Foreskin keratinocyte (primary cell): ENCODE measurements at places on chromosomes 11 and 22. TPM values are rescaled to one million over a fixed set of nuclear protein-coding genes. Genes with fewer than 3 reads are reported as not detected.

DNA sequence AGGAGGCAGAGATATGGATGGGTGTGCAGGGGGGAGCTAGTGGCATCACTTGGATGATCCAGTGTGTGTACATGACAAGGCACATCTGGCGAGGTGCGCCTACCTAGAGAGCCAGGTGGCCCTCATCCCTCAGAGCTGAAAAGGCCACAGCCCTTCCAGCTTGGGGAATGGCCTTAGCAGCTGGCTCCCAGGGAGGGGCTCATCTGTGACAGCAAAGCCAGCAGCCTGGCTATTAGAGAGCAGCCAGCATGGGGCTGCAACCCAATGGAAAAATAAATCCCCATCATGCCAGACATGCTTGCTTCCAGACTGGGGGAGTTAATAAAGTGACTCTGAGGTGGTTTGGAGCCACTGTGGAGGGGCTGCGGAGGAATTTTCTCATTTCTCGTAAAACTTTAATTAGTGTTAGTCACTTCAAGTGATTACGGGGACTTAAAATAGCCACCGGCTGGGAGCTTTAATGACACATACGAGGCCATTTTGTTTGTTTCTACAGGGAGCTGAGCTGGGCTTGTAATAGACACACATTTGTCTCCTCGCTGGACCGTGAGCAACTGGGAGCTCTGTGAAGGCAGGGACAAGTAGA lies 111.2 kb upstream of the ALX4 start:
- DNase-seq, result no peak

DNA sequence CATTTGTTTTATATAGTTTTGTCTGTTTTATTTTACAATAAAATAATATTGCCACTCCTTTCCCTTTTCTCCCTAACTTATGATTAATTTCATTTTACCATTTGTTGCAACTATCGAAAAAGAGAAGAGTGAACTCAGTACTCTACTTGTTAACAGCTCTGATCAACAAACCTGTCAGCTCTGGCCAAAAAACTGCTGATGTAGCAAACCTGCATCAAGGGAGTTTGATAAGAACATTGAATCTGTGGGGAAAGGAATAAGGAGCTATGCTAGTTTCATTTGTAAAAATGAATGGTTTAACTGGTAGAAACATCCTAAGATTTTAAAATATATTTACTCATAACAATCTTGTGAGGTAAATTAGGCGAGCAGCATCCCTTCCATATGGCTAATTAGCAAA lies 42.9 kb downstream of the EIF4ENIF1 start:
- DNase-seq, result no peak

- DNase-seq, result no peak
Observed at GRCh38 chr22:50626850-50627641, 906 bp downstream of the ARSA start.

GRCh38 chr11:116861539-116861938 lies 24.1 kb upstream of the APOA1 start:
- DNase-seq, result peak; percentile 88

- DNase-seq, result no peak
Observed at GRCh38 chr11:123577081-123577598, 77.3 kb downstream of the SCN3B start.

DNA sequence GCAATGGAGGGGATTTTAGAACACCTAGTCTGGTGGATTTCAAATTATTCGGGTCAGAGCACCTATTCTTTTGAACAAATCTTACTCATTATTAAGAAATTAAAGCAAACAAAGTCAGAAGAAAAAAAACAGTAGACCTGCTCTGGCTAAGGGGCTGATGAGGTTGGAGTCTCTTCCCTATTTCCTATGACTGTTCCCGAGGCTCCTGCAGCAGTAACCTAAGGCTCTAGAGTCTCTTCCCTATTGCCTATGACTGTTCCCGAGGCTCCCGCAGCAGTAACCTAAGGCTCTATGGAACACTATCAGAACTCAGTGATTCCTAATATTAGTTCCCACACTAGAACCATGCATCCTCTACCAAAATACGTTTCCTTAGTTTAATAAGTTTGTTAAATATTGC lies 607.9 kb downstream of the NTM start:
- peak; percentile 17 for DNase-seq

DNA sequence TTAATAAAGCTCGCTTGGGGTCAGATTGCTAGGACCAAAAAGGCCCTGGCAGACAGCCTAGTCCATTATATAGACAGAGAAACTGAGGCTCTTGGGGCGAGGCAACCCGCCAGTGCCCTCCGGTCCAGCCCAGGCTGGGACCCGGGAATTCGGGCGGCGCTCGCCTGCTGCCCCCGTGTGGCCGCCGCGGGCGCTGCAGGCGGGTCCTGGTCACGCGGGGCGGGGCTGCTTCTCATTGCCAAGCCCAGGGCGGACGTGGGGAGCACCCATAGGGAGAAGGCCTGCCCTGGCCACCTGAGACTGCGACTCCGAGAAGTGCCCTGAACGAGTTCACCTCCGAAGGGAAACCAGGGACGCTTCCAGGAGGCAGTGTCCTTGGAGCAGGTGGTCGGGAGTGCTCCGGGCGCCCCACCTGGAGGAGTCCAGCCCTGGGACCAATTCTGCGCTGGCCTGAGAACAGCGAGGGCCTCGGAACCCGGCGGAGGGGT lies 36.0 kb upstream of the CSNK1E start:
- no peak for DNase-seq

- DNase-seq, result no peak
Observed at GRCh38 chr11:44281151-44281550, 28.8 kb downstream of the ALX4 start.

GRCh38 chr11:86013713-86014112 lies 55.2 kb downstream of the PICALM start:
- DNase-seq, result no peak

The RAB30 gene
- 1.1 and 1.8 TPM in 2 replicates for polyA plus RNA-seq

The LUZP2 gene
- polyA plus RNA-seq, result 0.01 and 0.08 TPM in 2 replicates

The ELFN2 gene
- polyA plus RNA-seq, result 0.44 and 0.46 TPM in 2 replicates

The PKP3 gene
- 149 and 165 TPM in 2 replicates for polyA plus RNA-seq
